ENCODE measurements at places on chromosomes 6 and 20.
A peak's percentile ranks its signal among the peaks of the same experiment; 100 is the strongest.

- peak; percentile 48 for DNase-seq
These were observed 49.5 kb downstream of the SMAP1 start for GRCh38 chr6:70717038-70717801.

- no peak for DNase-seq
These were observed 30.9 kb downstream of the SULF2 start for GRCh38 chr20:47754388-47754715.

DNA sequence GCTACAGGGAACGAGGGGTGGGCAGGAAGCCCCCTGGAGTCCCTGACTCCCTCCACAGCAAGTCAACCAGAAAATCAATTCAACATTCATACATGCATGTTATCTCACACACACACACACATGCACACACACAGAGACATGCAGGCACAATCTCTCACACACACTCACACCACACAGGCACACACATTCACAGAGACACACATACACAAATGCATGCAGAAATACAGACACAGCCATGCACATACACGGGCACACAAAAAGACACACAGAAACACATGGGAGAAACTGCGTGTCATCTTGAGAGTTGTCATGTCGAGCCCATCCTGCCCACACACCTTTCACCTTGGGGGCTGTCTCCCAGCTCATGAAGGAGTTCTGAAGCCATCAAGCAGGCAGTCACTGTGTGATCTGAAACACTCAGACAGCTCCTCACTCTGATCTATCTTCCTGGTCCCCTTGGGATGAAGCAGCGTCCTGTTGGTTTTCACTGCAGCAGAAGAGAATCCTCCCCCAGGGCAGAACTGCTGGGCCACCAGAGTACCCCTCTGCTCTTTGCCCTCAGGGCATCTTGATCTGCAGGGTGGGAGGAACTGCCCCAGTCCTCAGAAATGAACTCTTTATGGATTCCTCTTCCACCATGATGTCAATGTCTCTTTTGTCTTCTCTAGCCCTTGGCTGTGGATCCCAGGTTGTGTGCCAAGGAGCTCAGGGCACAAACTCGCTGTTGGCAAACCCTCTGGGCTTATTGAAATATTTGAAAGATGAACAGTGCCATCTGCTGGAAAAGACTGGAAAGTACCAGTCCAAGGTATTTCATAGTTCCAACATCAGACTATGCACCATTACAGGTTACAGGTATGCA lies 8.8 kb downstream of the RAET1L start:
- DNase-seq: peak; percentile 72

GRCh38 chr20:59816146-59816738 lies 117.2 kb downstream of the SYCP2 start:
- DNase-seq: no peak

GRCh38 chr6:101937108-101937507 lies 543.6 kb downstream of the GRIK2 start:
- no peak for DNase-seq

GRCh38 chr6:85620308-85620707 lies 22.4 kb downstream of the SYNCRIP start:
- no peak for DNase-seq

DNA sequence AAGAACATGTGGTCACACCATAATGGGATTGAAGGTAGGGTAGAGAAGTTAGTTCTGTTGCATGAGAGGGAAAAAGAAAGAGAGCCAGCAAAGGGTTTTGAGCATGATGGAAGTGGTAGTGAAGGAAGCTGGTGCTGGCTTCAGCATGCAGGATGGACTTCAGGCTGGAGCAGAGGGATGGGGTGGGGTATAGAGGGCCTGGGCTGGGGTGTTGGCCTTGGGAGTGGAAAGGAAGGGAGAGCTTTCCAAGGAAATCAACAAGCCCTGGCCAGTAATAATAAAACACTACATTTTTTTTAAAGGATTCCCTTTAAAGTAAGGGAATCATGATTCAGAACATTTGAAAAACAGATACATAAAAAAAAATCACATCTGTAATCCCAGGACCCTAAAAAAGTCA lies 61.2 kb downstream of the LAMA4 start:
- DNase-seq: no peak

DNA sequence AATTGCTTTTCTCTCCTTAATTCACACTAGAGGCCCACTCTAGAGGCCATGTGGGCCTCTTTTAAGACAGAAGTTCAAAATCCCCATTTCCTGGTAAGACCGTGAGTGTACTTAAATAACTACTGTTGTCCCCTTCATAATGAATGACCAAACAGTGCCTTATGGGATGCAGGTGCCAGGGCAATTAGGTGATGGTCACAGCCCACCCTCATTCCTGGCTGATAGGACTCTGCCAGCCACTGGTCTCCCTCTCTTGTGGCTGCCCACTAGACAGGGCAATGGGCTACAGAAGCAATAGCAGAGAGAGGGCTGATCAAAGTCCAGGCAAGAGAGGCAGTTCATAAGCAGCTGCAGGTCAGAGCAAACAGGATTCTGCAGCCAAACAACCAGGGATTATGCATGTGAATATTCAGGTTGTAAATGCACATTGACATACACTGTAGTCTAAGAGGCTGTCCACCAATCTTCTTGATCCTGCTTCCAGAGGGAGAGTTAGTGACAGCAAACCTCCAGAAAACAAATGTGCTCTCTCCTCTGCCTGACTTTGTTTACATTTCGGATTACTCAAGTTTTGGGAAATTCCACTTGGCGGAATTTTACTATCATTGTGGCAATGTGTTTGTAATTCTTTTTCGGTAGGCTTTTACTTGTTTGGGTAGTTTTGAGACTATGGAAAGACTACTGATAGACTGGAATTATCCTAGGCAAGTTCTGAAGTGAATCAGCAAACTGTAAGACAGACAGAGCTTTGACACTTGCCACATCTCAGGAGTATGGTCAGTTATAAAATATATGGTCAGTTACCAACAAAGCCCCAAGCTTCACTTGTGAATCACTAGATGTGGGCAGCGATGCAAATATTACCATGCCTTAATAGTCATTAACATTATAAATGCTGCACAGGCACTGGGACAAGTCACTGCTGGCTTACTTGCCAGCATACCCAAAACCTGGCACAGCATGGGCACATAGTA lies 12.8 kb downstream of the PTPRK start:
- DNase-seq: no peak

DNA sequence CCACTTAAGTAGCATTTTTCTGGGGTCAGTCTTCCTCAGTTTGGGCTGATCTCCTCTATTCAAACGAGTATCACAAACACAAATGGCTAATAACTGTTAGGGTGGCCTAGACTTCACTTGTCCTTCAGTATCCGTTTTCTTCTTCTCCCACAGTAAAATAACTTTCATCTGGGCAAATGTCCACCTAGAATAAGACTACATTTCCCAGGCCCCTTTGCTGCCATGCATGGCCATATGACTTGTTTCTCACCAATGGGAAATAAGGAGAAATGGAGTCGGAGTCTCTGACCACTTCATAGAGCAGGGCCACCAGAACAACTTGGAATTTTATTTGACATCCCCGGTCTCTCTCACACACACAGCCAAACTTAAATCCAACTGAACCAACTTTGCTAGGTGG lies 51.4 kb downstream of the SULF2 start:
- no peak for DNase-seq

DNA sequence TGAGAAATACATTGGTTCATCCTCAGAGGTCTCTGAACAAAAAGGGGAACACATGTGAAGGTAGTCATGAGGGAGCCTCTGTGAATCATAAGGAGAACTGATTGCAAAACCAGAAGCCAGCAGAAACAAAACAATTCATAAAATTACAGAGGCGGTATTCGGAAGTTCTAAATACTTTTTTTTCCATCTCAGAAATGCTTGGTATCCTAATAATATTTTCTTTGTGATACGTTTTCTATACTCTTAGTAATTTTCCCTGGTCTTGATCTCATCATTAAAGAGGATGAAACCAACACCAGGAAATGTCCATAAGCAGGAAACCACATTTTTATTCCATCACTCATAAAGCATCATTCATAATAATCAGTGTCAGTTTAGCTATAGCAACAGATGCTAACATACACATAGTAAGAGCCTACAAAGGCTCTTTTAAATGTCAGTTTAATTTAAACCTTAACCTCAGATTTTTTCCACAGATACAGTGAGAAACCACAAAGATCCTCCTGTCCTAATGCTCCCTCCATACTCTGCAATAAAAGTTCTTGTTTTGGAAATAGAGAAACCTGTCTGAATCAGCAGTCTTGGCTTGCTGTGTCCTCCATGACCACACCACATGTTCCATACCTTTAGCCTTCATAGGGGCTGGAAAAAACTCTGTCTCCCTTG lies 29.2 kb downstream of the SGK1 start:
- peak; percentile 80 for DNase-seq

DNA sequence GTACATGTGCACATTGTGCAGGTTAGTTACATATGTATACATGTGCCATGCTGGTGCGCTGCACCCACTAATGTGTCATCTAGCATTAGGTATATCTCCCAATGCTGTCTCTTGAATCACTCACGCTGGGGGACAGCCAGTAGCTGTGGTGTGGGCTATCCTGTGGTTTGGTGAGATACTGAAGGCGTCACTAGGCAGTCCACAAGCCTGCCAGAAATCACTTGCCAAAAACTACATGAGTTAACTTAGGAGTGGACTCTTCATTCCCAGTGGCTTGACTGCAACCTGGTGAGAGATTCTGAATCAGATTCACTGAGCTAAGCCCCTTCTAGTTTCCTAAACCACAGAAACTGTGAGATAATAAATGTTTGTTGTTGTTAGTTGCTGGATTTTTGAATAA lies 191.3 kb downstream of the TSHZ2 start:
- DNase-seq: peak; percentile 34

GRCh38 chr20:50218987-50219435 lies 28.4 kb downstream of the CEBPB start:
- no peak for DNase-seq

All from activated CD4-positive, alpha-beta T cell treated with anti-CD3 and anti-CD28 coated beads, Interleukin-2, Interleukin-4, amounts not matched to agents 100 ng/mL and 50 ng/mL, durations not matched to agents 16 hours and 8 hours (primary cell).